Activated CD8-positive, alpha-beta memory T cell treated with anti-CD3 and anti-CD28 coated beads, Interleukin-2, amount 10 ng/mL, durations not matched to agents 7 days and 5 days (primary cell): ENCODE measurements at places on chromosomes 12 and 14.

- H3K27me3 ChIP-seq: no peaks in the 10 kb centered on the region
- no peak overlapping the region for H3K27ac ChIP-seq
- no peaks in the 10 kb centered on the region for H3K4me1 ChIP-seq
- H3K36me3 ChIP-seq: peaks cover 2% of the 10 kb centered on the region
These were observed 282.5 kb downstream of the PRKD1 start for GRCh38 chr14:29645117-29645516.

DNA sequence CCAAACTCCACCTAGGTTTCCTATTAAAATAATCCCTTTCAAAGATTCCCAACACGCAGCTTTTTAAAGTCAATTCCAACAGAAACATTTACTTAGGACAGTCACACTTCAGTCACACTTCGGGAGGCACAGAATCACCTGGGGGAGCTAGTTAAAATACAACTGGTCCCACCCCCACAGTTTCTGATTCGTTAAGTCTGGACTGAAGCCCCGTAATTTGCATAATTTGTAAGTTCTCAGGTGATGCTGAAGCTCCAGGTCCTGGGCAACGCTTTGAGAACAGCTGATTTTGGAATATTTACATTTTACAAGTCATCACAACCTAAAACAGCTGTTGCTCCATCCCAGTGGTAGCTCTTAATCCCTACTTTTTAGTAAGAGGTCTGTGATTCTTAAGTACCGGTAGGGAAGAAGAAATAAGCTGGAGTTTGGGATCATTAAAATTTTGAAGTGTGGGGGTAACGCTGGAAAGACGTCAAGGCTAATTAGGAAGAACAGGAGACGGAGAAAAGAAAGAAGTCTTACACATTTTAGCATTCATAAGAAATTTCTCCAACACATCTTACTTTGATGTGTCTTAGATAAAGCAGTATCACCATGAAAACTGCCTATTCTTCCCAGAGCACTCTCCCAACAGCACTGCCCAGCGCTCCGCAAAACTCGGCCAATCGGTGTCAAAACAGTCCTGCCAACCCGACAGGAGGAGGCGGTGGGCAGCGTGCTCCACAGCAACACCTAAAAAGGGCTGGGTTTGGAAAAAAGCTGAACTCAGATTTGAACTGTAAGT is 1.1 kb downstream of the IPO8 start:
- H3K27me3 ChIP-seq: peaks cover 6% of the 10 kb centered on the region
- H3K27ac ChIP-seq: peak overlapping the region; percentile 80
- no peak for DNase-seq
- H3K36me3 ChIP-seq: peaks cover 14% of the 10 kb centered on the region

DNA sequence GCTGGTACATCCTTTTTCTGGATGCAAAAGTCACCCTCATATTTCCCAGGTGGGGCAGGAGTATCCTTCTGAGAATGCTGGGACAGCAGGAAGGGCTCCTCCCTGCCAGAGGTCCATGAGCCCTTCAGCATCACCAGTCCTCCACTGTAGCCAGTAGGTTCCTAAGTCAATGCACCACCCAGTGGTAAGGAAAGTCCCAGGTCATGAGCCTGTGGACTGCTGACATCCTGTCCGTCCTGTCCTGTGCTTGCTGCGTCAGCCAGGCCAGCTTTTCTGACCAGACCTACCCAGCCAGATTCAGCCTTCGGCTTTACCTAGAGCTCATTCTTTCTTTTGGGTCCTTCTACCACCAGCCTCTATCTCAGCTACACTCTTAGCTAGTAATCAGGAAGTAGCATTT is 23.0 kb upstream of the ACTN1 start:
- no peak overlapping the region for H3K27ac ChIP-seq
- H3K4me3 ChIP-seq: no peak overlapping the region
- no peak for DNase-seq
- H3K36me3 ChIP-seq: no peaks in the 10 kb centered on the region

- H3K4me1 ChIP-seq: no peaks in the 10 kb centered on the region
- no peaks in the 10 kb centered on the region for H3K27me3 ChIP-seq
- no peak overlapping the region for H3K27ac ChIP-seq
- no peak overlapping the region for H3K4me3 ChIP-seq
These were observed 818.9 kb downstream of the TMTC2 start for GRCh38 chr12:83505586-83505985.

GRCh38 chr14:63986789-63987533 is 134.2 kb downstream of the SYNE2 start:
- H3K4me1 ChIP-seq: peaks cover 9% of the 10 kb centered on the region
- H3K27me3 ChIP-seq: no peaks in the 10 kb centered on the region
- no peak overlapping the region for H3K4me3 ChIP-seq
- no peak overlapping the region for H3K27ac ChIP-seq
- DNase-seq: no peak

- DNase-seq: no peak
- H3K36me3 ChIP-seq: peaks cover 14% of the 10 kb centered on the region
- peaks cover 41% of the 10 kb centered on the region for H3K4me1 ChIP-seq
- H3K4me3 ChIP-seq: no peak overlapping the region
These were observed 19.7 kb downstream of the MARK3 start for GRCh38 chr14:103404920-103405319.

GRCh38 chr14:74893614-74894091 is 11.9 kb downstream of the DLST start:
- no peak overlapping the region for H3K4me3 ChIP-seq
- no peak overlapping the region for H3K27ac ChIP-seq
- H3K27me3 ChIP-seq: no peaks in the 10 kb centered on the region
- H3K36me3 ChIP-seq: peaks cover 70% of the 10 kb centered on the region
- peaks cover 14% of the 10 kb centered on the region for H3K4me1 ChIP-seq

- H3K4me1 ChIP-seq: peaks cover 2% of the 10 kb centered on the region
- no peaks in the 10 kb centered on the region for H3K27me3 ChIP-seq
- no peak overlapping the region for H3K27ac ChIP-seq
- no peak overlapping the region for H3K4me3 ChIP-seq
These were observed 35.1 kb upstream of the KCNH3 start for GRCh38 chr12:49503674-49504180.

DNA sequence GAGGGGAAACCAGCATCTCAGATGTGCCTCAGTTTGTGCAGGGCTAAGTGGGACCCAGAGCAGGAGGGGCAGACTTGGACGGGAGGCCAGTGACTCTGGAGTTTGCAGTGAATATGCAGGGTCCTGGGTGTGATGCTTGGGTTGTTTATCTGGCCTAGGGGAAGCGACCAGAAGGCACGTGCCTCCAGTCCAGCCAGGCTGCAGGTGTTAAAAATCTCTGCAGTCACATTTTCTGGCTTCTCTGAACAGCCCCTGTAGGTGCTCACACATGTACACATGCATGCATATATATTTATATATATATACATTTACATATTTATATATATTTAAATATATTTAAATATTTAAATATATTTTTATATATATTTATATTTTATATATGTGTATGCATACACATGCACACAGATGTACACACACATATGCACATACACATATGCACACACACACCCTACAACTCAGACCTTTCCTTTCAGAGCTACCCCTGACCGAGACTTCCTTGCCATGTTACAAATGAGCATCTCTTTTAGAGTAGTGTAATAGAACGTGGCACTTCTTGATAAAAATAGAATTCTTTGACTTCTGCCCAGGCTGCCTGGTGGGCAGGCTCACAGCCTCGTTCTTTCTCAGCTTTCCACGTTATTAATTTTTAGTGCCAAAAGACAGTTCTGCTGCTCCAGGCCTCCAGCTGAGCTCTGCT is 26.8 kb upstream of the TCL1B start:
- H3K27me3 ChIP-seq: peaks cover 12% of the 10 kb centered on the region
- no peak overlapping the region for H3K4me3 ChIP-seq
- H3K27ac ChIP-seq: no peak overlapping the region
- H3K4me1 ChIP-seq: no peaks in the 10 kb centered on the region
- no peaks in the 10 kb centered on the region for H3K36me3 ChIP-seq
- DNase-seq: no peak

DNA sequence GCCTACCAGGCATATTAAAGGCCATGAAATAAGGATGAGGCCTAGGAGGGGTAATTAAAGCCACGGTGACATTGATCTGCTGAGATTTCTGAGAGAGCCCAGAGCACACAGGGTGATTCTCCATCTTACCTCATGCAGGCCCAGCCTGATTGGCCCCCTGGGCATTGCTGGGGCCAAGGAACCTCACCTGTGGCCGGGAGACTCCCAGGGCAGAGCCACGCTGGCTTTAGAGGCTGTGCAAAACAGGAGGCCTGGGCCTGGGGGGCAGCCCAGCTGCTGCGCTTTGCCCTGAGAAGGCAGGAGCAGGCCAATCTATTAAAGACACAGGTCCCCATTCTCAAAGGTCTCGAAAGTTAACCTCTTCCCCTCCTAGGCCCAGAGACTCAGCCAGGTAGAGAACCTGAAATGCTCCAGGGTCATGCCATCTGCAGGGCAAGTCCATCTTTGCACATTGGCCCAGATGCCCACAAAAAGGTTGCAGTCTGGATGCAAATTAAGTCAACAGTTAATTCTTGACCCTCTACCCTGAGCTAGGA is 1099.7 kb downstream of the BCL11B start:
- H3K27me3 ChIP-seq: no peaks in the 10 kb centered on the region
- DNase-seq: no peak
- peaks cover 16% of the 10 kb centered on the region for H3K36me3 ChIP-seq
- peaks cover 87% of the 10 kb centered on the region for H3K4me1 ChIP-seq
- peak overlapping the region; percentile 89 for H3K27ac ChIP-seq

GRCh38 chr12:86774841-86775388 is 518.7 kb upstream of the MGAT4C start:
- no peak overlapping the region for H3K27ac ChIP-seq
- no peaks in the 10 kb centered on the region for H3K4me1 ChIP-seq
- no peaks in the 10 kb centered on the region for H3K36me3 ChIP-seq
- no peaks in the 10 kb centered on the region for H3K27me3 ChIP-seq

- peaks cover 34% of the 10 kb centered on the region for H3K36me3 ChIP-seq
- peaks cover 45% of the 10 kb centered on the region for H3K4me1 ChIP-seq
- H3K27ac ChIP-seq: peak overlapping the region; percentile 65
- no peaks in the 10 kb centered on the region for H3K27me3 ChIP-seq
- DNase-seq: no peak
These were observed 91.9 kb downstream of the PCNX1 start for GRCh38 chr14:70999117-70999516.

DNA sequence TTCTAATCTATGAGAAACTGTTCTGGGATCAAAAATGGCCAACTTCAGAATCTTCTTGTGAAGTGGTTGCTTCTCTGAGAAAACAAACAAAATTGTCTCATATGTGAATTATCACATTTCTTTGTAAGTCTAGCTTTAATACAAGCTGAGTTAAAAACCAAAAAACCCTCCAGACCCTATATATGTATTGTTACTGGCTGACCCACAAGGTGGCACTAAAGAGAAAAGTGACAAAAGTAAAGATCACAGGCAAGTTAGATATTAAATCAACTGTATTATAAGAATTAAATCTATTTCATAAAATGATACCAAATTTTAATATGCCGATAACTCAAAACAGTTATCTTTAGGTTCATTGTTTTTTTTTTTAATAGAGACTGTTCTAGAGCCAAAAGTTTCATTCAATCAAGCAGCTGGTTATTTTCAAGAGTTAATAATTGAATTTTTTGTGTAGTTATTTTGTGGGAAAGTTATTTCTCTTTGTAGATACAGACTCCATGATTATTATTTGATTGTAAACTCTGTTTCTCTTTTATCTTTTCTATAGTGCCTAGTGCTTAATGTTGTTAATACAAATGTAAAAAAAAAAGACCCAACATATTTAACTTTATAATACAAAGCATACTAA is 7.5 kb upstream of the TRHDE start:
- H3K27me3 ChIP-seq: peaks cover 7% of the 10 kb centered on the region
- H3K4me1 ChIP-seq: no peaks in the 10 kb centered on the region
- no peak for DNase-seq
- no peak overlapping the region for H3K27ac ChIP-seq
- H3K4me3 ChIP-seq: no peak overlapping the region
- no peaks in the 10 kb centered on the region for H3K36me3 ChIP-seq

DNA sequence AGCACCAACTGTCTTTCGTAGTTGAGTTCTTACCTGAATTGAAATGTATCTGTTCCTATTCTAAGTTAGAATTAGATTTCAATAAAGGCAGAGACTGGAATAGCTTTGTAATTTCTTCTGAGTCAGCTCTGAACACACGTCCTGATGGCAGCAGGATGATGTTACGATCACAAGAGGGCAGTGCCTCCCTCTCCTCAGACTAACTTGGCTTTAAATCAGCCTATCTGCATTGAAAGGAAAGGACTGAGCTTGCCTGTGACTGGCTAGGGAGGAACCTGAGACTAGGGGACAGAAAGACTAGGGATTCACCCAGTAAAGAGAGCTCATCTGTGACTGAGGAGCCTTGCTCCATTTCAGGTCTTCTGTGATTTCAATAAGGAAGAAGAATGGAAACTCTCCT is 323.7 kb upstream of the OR4E1 start:
- H3K27ac ChIP-seq: peak overlapping the region; percentile 97
- H3K4me1 ChIP-seq: peaks cover 29% of the 10 kb centered on the region
- peak; percentile 67 for DNase-seq
- H3K36me3 ChIP-seq: peaks cover 5% of the 10 kb centered on the region

DNA sequence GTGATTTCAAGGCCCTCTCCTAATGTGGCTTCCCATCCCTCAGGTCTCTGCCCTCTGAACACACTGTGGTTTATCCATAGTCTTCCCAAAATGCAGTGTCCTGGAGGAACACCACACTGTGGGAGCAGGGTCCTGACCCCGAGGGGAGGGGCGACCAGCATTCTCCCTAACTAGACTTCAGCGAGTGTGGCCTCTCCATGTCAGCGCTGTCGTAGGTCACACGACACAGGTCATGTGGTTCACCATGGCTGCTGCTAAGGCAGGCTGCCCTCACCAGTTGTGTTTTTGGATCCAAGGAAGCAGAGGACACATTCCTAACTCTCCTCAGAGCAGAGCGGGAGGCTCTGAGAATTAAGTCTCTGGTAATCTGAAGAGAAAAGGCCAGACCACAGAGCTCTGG is 50.5 kb downstream of the SSH1 start:
- no peaks in the 10 kb centered on the region for H3K27me3 ChIP-seq
- H3K27ac ChIP-seq: no peak overlapping the region
- no peak overlapping the region for H3K4me3 ChIP-seq
- H3K36me3 ChIP-seq: peaks cover 54% of the 10 kb centered on the region
- no peak for DNase-seq
- peaks cover 24% of the 10 kb centered on the region for H3K4me1 ChIP-seq

- H3K4me1 ChIP-seq: peaks cover 81% of the 10 kb centered on the region
- H3K27me3 ChIP-seq: no peaks in the 10 kb centered on the region
- H3K36me3 ChIP-seq: peaks cover 20% of the 10 kb centered on the region
- peak overlapping the region; percentile 93 for H3K4me3 ChIP-seq
These were observed 1.5 kb downstream of the VPS37B start for GRCh38 chr12:122894193-122895121.

- DNase-seq: no peak
- no peaks in the 10 kb centered on the region for H3K36me3 ChIP-seq
- no peak overlapping the region for H3K27ac ChIP-seq
- peaks cover 9% of the 10 kb centered on the region for H3K4me1 ChIP-seq
- H3K27me3 ChIP-seq: peaks cover 10% of the 10 kb centered on the region
These were observed 12.5 kb upstream of the MARK3 start for GRCh38 chr14:103372552-103373304.

GRCh38 chr14:79161571-79161970 is 991.4 kb downstream of the NRXN3 start:
- H3K4me3 ChIP-seq: no peak overlapping the region
- no peaks in the 10 kb centered on the region for H3K36me3 ChIP-seq
- no peaks in the 10 kb centered on the region for H3K27me3 ChIP-seq
- no peaks in the 10 kb centered on the region for H3K4me1 ChIP-seq
- no peak overlapping the region for H3K27ac ChIP-seq
